H9 (cell line): ENCODE measurements at places on chromosomes 2 and 18.

DNA sequence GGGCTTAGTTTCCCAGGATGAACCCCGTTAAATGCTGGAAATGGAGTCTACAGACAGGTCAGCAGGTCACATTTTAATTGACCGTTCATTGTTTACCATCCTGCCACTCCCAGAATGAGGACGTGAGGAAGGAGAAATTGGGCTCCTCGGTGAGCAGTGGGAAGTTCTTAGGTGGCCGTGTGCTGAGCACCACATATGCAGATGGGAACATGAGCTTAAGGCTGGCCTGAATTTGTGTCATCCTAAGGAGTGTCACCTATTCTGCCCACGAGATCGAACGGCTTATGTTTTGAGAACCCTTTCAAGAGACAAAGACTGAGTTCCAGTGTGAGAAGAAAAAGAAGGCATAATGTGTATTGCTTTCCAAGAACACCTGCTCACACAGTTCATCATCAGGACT lies 234.4 kb upstream of the PXDN start:
- no peak for DNase-seq

DNA sequence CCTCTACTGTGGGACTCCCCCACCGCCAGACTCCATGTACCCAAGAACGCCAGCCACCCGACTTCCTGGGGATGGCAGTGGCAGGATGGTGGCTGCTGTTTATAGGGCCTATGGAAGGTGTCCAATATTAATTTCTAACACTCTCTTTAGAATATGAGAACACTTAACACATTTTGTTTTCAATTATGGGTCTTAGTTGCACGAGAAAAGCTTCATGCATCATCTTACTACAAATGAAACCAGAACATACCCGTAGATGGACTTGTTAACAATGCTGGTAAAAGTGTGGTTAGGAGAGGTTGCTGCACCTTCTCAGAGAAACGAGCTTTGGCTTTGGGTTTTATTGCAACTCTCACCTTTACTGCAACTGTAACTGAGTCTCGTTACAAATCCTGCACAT lies 335.6 kb upstream of the ID2 start:
- DNase-seq = no peak

DNA sequence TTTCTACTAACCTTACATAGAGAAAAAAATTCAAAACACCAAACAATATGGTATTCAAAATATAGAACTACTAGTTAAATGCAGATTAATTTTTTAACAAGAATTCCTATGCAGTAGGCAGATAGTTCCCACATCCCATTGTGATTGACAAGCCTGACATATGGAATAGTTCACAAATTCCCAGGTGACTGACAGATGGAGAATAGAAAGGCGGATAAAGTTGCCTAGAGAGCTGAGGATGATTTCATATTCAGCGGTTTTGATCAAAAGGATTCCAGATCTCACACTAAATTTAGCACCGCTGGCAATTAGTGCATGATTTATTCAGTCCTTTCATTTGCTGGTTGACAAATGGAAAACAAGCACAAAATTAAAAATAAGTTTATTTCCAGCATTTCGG lies 733.7 kb upstream of the POU3F3 start:
- DNase-seq = no peak

DNA sequence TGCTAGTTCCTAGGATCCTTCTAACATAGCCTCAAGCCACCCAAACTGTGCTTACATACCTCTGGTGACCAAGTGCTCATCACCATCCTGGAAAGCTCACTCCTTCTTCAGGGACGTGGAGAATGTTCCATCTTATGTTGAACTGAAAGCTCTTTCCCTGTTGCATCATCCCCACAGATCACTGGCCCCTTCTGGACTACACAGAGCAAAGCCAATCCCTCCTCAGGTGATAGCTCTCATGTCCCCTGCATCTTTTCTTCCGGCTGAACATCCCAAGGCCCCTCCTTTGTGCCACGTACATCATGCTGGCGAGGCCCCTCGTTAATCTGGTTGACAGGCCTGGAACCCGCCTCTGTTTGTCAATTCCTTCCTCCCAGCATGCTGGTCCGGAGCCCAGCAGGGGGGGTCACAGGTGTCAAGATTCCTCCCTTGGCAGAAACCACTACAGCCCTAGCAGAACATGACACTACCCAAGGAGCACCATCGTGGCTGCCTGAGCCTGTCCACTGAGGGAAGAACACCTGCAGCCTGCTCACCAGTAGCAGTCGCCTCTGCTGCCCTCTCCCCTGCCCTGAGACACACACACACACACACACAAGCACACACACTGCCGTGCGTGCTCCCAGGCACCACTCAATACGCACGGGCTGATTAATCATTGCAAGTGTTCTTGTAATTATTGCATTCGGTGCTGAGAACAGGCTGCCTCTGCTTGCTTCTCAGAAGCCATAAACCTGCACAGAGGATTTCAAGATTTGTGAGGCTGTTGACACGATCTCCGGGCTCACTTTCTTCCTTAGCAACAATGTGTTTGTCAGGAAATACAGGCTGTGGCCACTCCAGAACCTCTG lies 6.3 kb upstream of the KCNK3 start:
- DNase-seq = no peak

DNA sequence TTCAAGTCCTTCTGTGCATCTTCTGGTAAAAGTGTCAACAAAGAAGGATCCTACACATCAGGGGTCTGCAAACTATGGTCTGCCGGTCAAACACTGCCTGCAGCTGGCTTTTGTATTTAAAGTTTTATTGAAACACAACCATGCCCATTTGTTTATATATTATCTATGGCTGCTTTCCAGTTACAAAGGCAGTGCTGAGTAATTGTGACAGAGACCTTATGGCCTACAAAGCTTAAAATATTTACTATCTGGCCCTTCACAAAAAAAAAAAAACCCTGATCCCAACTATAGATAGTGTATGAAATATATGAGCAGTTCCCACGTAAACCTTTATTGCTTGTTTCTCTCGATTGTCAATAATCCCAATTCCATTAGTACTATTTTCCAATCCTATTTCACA lies 101.4 kb downstream of the RBMS1 start:
- DNase-seq = no peak

DNA sequence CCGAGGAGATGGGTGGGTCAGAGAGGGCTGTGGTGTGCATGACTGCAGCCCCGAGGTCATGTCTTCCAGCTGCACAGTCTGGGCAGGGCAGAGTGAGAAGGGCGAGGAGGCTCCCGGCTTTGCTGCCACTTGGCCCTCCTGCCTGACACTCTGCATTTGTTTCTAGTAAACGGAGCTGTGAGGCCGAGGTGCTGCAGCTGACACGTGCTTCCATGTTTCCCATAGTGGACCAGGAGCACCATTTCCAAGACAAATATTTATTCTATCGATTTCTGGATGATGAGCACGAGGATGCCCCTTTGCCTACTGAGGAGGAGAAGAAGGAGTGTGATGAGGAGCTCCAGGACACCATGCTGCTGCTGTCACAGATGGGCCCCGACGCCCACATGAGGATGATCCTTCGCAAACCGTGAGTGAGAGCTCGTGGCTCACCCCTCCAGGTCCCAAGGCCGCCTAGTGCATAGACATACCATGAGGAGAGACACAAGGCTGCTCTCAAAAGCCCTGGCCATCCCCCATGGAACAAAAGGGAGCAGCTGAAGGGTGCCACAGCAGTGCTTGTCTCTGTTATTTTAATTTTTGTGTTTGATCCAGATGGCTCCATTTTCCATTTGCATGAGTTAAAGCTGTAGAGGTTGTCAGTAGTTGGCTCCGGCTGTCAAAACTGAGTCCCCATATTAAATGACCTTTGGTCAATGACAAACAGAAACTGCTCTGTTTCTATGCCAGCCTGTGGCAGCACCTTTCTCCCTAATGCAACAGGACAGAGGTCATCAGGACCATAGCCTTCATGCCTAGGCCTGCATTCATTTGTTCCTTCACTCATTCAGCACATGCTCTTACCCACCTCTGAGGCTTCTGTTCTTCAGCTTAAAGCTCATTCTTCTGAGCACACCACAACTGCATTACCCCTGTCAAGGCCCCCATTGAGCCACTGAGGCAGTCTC lies 108.3 kb upstream of the MAP3K20 start:
- no peak for DNase-seq

DNA sequence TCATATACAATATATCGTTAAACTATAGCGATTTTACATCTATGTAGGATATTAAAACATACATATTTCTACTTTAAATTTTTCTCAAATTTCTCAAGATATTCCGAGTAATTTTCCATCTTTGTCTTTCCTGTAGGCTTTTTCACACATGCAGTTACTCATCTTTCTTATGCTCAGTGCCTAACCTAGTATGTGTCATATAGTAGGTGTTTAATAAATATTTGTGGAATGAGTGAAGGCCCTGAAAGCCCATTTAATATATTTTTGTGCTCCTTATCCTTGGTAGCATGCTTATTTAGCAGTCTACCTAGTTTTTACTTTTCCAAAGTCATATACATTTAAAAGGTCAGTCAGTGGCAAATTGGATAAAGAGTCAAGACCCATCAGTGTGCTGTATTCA lies 67.3 kb downstream of the ITGB6 start:
- no peak for DNase-seq

DNA sequence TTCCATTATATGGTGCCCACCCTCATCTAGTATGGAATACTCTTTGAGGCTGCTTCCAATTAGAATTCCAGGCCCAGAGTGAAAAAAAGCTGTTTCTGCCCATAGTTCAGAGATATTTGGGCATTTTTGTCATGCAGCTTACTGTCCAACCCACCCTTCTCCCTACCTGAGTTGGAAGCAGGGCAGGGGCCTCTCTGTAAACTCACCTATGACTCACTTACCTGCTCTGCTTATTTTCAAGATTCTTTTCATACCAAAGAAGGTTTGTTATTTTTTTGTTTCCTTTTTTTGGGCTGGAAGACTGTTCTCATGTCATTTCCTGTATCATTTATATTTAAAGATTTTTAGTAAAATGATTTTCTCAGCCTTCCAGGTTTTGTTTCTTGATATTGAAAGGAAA lies 38.4 kb upstream of the PPP1R1C start:
- DNase-seq = no peak

- no peak for DNase-seq
Observed at GRCh38 chr2:60633615-60634014, 80.2 kb upstream of the BCL11A start.

DNA sequence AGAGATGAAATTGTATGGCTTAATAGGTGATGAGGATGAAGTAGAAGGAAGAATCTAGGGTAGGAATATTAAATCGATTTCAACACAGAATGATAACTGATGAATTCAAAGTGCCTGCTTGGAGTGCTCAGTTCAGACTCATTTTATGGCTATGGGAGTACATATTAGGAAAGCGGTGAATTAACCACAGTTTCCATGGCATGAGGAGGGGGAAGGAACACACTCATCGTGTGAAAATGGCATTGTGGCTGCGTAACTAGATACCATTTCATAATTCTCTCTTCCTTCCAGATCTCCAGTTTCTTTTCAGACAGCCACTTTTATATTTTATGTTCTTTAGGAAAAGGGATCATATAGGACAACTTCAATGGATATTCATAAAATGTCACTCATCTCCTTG lies 232.3 kb upstream of the KCNJ3 start:
- DNase-seq = no peak

DNA sequence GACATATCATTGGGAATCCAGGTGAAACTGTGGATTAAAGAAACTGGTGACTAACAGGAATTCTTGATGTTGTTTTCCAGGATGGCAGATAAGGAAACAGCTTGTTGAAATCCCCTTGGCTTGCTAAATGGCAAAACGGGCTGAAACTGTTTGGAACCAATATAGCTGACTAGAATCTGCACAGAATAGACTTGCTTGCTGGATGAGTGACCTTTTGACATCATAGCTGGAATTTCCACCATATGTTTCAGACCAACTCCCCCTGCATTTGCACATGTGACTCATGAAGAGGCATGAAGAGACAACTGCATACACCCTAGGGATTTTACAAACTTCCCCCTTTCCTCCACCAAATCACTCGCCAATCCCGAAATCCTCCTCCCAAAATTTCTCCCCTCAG lies 87.7 kb upstream of the LYPD1 start:
- DNase-seq = no peak

DNA sequence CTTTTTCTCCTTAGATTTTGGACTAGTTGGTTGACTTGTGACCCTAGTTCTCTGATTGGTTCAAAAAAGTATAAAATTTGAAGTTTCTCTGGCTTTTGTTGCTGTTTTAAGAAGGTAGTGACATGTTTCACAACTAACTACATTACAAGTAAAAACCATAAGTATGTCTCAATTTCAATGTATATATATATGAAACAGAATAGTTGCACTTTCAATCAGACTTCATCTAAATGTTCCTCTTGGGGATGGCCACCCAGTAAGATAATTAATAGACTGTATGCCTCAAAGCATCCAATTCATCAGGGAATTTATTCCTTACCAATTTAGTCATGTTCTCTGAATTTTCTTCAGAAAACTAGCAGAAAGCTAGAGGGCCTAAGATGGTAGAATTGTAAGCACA lies 259.7 kb downstream of the RPRM start:
- no peak for DNase-seq

- DNase-seq = no peak
Observed at GRCh38 chr2:23614701-23615100, 229.7 kb downstream of the KLHL29 start.

GRCh38 chr18:38025433-38026038 lies 459.9 kb upstream of the CELF4 start:
- DNase-seq = no peak

GRCh38 chr2:172969166-172969565 lies 106.5 kb upstream of the MAP3K20 start:
- no peak for DNase-seq

- no peak for DNase-seq
Observed at GRCh38 chr2:11573418-11574175, 39.8 kb downstream of the GREB1 start.

DNA sequence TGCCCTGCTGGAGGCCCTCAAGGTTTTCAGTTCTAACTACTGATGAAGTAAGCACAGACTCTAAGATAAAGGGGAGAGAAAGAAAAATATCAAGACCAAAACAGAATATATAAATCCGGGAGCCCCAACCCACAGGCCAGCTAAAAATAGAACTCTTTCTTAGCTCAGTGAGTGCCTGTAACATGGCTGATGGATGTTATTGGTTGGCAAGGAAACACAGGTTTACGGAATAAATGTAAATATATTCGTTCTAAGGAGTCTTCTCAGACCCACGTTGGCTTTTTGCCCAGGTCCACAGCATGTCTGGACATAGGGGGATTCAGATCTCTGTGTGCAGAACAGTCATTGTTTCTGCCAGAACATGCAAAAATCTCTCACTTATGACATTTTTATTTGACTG lies 139.0 kb upstream of the SERPINE2 start:
- no peak for DNase-seq
